ENCODE measurements at places on chromosomes 7 and 10. TPM values are rescaled to one million over a fixed set of nuclear protein-coding genes. Genes with fewer than 3 reads are reported as not detected.

- no peak for DNase-seq
Measured at GRCh38 chr10:64014281-64014680, 493.1 kb downstream of the REEP3 start.

DNA sequence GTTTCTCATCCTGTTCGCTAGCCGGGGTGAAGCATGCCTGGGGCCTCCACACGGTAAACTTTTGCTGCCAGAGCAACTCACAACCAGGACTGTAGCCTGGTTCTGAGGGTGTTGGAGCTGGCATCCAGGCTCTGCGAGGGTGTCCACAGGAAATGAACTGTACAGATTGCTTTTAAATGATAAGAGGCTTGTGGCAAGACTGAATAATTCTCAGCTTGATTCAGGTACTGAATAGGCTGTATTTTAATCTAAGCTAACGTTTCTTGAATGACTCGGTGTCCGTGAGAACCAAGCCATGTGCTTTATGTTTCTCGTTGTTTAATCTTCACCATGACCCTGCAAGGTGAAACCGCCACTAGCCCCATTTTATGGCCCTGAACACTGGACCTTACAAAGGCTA, 49.3 kb downstream of the EEPD1 start:
- DNase-seq, result peak; percentile 3

- DNase-seq, result peak; percentile 18
Measured at GRCh38 chr7:17532861-17533404, 234.5 kb downstream of the AHR start.

DNA sequence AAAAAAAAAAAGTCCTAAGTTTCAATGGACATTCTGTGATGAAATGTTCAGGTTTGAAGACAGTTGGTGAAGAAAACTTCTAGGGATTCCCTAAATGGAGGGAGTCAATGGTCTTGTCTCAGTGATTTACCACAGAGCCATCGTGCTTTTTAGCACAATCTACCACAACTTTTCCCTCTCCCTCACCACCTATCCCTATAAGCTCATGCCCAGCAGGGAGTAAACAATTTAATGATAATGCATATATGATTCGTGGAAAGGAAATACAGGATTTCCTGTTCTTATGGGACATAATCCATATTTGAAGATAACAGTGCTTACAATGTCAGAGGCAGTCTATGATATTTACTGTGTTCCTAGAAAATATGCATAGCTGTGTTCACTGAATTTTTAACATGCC, 38.4 kb upstream of the CD36 start:
- no peak for DNase-seq

The GPER1 gene
- 2.3 TPM for total RNA-seq

GRCh38 chr10:944034-944831, 12.7 kb upstream of the LARP4B start:
- DNase-seq, result no peak

GRCh38 chr7:4386190-4386589, 295.9 kb upstream of the FOXK1 start:
- no peak for DNase-seq

- no peak for DNase-seq
Measured at GRCh38 chr10:70122742-70123141, 9.9 kb downstream of the AIFM2 start.

The FIS1 gene
- 217 TPM for total RNA-seq

The CALML3 gene
- total RNA-seq, result not detected

DNA sequence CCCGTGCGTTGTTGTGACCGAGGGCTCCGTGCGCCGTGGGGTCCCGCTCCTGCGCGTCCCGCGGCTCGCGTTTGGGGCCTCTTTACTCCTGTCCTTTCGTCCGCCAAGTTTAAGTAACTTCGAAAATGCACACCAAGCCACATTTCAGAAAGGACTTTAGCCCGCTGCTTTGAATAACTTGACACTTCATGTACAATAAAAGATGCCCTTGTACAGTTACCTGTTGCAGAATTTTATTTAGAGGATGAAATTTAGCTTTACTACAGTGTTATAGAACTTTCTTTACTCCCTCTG, 459 bp downstream of the SUGCT start:
- DNase-seq, result no peak

DNA sequence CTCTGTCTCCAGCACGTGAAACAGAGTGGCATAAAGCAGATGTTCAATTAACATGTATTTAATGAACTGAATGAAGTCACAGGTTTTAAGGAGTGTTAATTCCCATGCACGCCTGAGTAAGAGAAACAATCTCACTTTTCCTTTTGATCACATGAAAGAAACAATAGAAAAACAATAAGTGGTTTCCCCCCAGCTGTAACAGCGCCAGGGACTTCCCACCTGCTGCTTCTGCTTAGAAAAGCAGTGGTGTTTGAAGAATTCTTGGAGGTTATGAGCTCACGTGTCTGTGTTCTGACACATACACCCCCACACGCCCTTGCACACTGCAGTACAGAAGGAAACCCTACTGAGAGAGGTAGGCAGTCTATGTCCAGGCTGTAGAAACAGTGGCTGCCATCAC, 51.3 kb upstream of the FRMD4A start:
- peak; percentile 81 for DNase-seq

The ACTL6B gene
- not detected for total RNA-seq

The NUDT5 gene
- total RNA-seq, result 43.6 TPM

The TSPAN33 gene
- total RNA-seq, result under 0.01 TPM

- DNase-seq, result no peak
Measured at GRCh38 chr7:148485618-148486017, 104.9 kb upstream of the C7orf33 start.

GRCh38 chr10:93267521-93267920, 193.8 kb downstream of the CYP26A1 start:
- DNase-seq, result no peak

- DNase-seq, result no peak
Measured at GRCh38 chr10:123409426-123409825, 255.2 kb downstream of the BUB3 start.

DNA sequence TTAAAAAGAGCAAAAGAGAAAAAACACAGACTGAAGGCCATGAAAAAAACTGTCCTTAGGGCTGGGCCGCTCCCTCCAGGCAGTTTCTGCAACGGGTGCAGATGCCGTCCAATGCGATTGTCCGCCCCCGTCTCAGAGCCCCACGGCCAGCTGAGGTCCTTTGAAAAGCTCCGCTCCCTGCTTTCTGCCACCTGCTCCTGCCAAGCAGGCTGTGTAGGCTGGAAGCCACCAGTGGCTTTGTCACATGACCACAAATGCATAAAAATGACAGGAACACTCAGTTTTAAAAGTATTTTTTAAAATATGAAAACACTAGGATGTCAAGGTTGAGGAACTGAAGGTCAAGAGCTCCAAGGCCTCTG, 71.7 kb downstream of the AMZ1 start:
- DNase-seq, result no peak

The AEBP1 gene
- 9.1 TPM for total RNA-seq

The NPC1L1 gene
- not detected for total RNA-seq

The PTPRZ1 gene
- total RNA-seq, result not detected

The ADRA2A gene
- not detected for total RNA-seq

The BZW2 gene
- 78.4 TPM for total RNA-seq

GRCh38 chr10:89062861-89063260, 72.3 kb downstream of the FAS start:
- DNase-seq, result peak; percentile 55

The IRF5 gene
- 0.26 TPM for total RNA-seq

- no peak for DNase-seq
Measured at GRCh38 chr7:94578614-94579013, 69.0 kb downstream of the CASD1 start.

The ADCYAP1R1 gene
- under 0.01 TPM for total RNA-seq

The SFRP5 gene
- not detected for total RNA-seq

The SBDS gene
- 71.8 TPM for total RNA-seq

The INHBA gene
- 0.51 TPM for total RNA-seq

- peak; percentile 14 for DNase-seq
Measured at GRCh38 chr10:12782537-12782936, 219.0 kb downstream of the CCDC3 start.

DNA sequence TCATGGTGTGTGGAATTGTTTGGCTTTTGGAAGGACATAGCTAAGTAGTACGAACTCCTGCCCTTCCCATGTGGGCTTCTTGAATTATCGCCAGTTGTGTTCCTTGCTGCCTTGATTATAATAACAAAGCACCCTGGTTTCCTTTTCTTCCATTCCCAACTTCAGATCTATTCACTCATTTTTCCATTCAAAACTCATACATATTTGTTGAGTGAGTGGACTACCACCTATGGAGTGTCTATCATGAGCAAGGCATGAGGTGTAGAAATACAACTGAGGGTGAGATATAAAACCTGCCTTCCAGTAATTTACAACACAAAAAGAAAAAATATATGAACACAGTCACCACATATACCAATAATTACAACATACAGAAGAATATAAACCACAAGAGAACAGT, 4.9 kb upstream of the COL17A1 start:
- DNase-seq, result no peak

GRCh38 chr7:73517241-73517995, 4.7 kb downstream of the BAZ1B start:
- no peak for DNase-seq

GRCh38 chr7:70583965-70584883, 547.7 kb upstream of the GALNT17 start:
- DNase-seq, result no peak

The PLEKHA1 gene
- 21.7 TPM for total RNA-seq

DNA sequence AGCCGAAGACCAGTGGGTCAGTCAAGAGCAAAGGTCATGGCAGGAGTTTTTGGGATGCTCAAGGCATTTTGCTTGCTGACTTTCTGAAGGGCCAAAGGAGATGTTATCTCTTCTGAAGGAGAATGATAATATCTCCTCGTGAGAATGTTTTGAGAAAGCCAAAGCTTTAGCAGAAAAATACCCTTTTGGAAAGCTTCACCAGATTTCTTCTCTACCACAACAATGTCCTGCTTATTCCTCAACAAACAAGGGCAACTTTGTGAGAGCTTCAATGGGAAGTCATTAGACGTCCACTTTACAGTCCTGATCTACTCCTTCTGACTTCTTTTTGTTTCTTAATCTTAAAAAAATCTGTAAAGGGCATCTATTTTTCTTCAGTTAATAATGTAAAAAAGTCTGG, 132.8 kb upstream of the DNAJB12 start:
- DNase-seq, result no peak

The MNX1 gene
- under 0.01 TPM for total RNA-seq

- DNase-seq, result no peak
Measured at GRCh38 chr7:78226059-78226719, 427.6 kb downstream of the PHTF2 start.

The CCDC136 gene
- total RNA-seq, result 1.3 TPM

The AGAP3 gene
- 43.8 TPM for total RNA-seq

DNA sequence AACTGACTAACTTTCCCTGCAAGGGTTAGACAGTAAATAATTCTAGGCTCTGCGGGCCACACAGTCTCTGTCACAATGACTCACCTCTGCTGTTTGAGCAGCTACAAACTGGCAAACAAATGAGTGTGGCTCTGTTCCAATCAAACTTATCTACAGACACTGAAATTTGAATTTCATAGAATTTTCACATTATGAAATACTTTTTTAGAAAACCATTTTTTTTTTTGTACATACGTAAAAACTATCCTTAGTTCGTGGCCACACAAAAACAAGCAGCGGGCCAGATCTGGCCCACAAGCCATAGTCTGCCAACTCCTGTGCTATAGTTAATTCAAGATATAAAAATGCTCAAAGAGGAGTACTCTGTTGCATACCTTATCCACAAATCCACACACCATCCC, 32.6 kb downstream of the PIP4K2A start:
- DNase-seq, result peak; percentile 67

- DNase-seq, result peak; percentile 85
Measured at GRCh38 chr10:31146491-31147209, 115.0 kb upstream of the ZNF438 start.

- no peak for DNase-seq
Measured at GRCh38 chr7:30879139-30880124, 32.2 kb upstream of the AQP1 start.

GRCh38 chr7:35839860-35840854, 39.3 kb downstream of the SEPTIN7 start:
- peak; percentile 5 for DNase-seq

The PTEN gene
- 72.5 TPM for total RNA-seq

DNA sequence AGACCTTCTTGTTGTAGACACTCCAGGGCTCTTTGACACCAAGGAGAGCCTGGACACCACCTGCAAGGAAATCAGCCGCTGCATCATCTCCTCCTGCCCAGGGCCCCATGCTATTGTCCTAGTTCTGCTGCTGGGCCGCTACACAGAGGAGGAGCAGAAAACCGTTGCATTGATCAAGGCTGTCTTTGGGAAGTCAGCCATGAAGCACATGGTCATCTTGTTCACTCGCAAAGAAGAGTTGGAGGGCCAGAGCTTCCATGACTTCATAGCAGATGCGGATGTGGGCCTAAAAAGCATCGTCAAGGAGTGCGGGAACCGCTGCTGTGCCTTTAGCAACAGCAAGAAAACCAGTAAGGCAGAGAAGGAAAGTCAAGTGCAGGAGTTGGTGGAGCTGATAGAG, 5.5 kb downstream of the GIMAP7 start:
- DNase-seq, result no peak

GRCh38 chr7:66847879-66848790, 72.9 kb upstream of the TMEM248 start:
- DNase-seq, result no peak

DNA sequence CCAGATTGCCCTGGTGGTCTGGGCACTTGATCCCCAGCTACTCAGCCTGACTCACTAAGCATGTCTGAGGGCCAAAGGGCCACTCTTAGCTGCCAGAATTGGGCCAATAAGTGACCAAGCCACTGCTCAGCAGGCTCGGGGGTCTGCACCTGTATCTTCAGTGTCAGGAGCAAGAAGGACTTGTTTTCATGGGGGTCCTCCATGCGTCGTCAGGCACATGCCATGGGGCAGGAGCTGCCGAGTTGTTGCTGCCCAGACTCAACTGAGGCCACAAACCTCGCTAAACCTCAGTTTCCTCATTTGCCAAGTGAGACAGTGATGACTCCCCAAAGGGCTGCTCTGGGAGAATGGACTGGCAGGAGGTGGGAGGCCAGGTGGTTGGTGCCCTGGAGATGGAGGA, 158.6 kb upstream of the GDF10 start:
- DNase-seq, result no peak

The ABCB1 gene
- 1.0 TPM for total RNA-seq

- DNase-seq, result no peak
Measured at GRCh38 chr10:101968286-101968939, 87.6 kb downstream of the ARMH3 start.

DNA sequence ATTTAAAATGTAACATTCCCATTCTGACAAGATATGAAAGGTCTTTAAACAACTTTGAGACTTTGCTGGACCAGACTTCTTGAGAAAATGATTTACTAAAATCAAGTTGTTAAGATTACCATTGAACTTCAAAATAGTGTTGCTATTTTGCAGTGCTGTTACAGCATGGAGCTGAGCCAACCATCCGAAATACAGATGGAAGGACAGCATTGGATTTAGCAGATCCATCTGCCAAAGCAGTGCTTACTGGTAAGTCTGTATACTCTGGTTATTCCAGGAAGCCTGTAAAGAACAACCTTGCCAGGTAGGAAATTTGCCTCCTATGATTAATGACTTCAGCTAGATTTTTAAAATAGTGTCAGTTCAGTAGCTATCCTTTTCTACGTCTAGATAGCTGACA, 18.8 kb downstream of the TNKS2 start:
- no peak for DNase-seq

The FANK1 gene
- 1.0 TPM for total RNA-seq

All from dermis microvascular lymphatic vessel endothelial cell (primary cell).